Stomach (tissue), 19 donors: ENCODE measurements at places on chromosomes 6 and 20.

DNA sequence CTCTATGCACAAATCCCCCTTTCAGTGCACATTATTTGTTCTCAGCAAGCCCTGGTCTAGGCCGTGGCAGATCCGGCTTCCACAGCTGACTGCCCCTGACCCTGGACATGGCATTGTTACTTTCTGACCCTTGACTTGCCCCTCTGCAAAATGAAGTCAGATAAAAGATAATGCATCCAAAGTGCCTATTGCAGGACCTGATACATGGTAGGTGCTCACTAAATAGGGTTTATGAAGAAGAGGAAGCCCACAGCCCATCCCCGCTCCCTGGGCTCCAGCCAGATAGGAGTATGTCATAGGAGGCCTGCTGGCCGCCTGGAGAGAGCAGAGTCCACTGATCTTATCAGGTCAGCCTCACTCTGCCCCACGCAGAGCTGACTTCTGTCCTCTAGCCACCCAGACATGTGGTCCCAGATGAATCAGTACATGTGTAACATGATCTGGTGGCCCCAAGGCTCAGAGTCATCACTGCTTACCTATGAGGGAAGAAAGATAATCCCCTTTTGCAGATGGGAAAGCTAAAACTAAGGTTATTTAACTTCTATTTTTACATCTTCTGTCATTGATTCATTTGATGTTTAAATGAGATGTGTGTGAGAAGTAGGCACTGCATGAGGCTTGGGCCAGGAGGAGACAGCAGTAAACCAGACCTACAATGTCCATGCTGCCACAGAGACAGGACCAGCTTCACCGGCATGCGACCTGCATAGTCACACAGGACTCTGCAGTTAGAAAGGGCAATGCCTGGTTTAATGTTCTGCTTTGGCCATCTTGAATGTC, 20.4 kb downstream of the MAFB start:
- DNase-seq: no peak

DNA sequence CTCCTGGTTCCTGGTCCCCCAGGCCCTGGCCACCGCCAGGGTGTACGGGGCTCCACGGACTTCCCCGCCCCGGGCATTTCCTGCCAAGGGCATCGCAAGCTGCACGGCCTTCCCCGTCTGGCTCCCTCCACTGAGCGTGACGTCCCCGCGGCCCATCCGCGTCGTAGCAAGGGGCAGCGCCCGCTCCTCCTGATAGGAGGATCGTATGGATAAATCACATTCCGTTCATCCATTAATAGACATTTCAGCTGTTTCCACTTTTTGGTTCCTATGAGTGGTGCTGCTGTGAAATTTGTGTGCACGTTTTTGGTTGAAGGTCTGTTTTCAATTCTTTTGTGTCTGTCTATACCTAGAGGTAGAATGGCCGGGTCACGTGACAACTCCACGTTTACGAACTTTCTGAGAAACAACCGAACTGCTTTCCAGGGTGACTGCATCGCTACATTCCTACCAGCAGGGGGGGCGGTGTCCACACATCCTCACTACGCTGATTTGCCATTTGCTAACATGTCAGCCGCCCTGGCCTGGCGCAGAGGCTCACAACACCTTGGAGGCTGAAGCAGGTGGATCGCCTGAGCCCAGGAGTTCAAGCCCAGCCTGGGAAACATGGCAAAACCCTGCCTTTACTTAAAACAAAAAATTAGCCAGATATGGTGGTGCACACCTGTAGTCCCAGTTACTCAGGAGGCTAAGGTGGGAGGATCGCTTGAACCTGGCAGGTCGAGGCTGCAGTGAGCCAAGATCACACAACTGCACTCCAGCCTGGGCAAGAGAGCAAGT, 37.7 kb downstream of the KCNQ2 start:
- peak; percentile 84 for DNase-seq

DNA sequence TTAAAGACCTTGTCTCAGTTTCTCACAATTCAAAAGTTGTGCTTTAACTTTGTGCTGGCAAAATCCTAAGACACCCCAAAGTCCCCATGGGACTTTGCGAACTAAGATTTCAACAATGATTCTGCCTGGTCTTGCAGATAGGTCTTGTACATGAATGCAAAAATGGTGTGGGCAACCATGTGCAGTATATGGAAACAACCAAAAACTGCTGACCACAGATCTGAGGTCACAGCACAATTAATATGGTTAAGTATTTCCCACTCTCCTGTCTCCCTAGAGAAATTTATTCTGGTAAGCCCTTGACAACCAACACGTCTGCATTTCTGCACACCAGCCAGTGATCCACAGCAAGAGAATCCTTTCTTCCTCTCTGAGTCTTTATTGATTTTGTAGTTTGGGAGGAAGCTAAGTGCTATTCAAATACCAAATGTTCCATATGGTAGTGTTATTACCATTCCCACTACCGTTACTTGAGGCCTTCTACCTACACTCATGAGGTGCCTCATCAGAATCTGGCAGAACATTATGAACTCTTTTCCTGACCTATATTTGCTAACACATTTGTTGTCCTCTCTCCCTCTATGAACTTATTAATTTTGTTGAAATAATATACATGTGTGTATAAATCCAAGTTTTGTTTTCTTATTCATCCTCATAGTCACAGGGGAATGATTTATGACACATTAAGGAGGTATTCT, 178.7 kb downstream of the ATXN1 start:
- DNase-seq: no peak

DNA sequence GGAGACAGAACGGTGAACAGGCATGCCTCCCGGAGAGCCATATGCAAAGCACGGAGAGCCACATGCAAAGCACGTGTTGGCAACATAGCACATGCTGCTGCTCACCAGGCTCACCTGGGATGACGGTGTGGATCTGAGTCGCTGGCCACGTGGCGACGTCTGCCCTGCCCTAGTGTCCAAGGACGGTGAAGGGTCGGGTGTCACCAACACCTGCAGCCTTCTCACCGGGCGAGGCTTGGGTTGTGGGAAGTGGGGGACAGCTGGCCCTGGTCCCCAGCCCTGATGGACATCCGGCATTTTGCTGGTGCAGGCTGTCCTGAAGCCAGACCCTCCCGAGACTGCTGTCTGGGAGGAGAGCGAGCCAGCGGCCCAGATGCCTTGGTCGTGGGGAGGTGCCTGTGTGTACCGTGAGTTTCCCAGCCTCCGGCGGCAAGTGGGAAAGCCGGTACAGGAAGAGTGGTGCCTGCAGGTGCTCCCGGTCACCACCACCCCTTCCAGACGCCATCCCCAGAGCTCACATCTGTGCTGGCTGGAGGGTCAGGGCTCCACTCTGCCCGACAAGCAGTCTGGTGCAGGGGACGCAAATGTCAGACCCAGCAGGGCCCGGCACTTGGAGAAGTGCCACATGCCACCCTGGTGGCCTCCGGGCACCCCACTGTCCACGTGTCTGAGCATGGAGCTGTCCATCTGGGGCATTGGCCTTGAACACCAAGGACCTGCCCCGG, 5.9 kb upstream of the ADRM1 start:
- DNase-seq: peak; percentile 8

- peak; percentile 41 for DNase-seq
Observed at GRCh38 chr20:35871259-35871771, 83.0 kb downstream of the SCAND1 start.
